ENCODE measurements at places on chromosomes 5 and 9. TPM values are rescaled to one million over a fixed set of nuclear protein-coding genes. Genes with fewer than 3 reads are reported as not detected.
A peak's percentile ranks its signal among the peaks of the same experiment; 100 is the strongest.

Gene DMGDH
- 28.2 TPM for polyA plus RNA-seq

Gene BTNL8
- polyA plus RNA-seq = 0.47 TPM

Gene STKLD1
- 4.3 TPM for polyA plus RNA-seq

Gene GPRIN1
- polyA plus RNA-seq = 2.2 TPM

GRCh38 chr5:4230786-4231641 is 635.4 kb downstream of the IRX1 start:
- peak; percentile 49 for DNase-seq

GRCh38 chr5:34521628-34522290 is 134.4 kb upstream of the RAI14 start:
- DNase-seq = no peak

DNA sequence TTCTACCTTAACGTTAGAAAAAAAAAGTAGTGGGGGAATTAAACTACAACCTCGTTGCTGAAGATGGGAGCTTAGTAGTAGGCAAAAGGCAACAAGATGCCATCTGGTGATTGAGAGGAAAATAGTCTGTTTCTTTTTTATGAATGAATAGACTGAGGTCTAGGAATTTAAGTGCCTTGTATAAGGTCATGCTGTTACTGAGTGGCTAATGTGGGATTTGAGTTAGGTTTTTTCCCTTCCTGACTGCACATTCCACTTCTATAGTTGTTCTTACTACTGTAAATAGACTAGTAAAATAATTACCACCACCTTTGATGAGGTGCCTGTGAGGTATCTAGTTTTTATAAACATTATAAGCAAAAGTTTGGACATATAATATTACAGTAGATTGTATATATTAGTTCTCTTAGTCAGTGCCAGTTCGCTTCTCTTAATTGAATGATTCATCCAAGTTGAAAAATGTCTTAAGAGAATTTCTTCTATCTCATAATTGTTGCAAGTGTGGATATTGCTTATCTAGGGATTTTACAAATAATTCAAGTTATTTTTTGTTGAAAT is 19.1 kb downstream of the FSD1L start:
- no peak for DNase-seq

DNA sequence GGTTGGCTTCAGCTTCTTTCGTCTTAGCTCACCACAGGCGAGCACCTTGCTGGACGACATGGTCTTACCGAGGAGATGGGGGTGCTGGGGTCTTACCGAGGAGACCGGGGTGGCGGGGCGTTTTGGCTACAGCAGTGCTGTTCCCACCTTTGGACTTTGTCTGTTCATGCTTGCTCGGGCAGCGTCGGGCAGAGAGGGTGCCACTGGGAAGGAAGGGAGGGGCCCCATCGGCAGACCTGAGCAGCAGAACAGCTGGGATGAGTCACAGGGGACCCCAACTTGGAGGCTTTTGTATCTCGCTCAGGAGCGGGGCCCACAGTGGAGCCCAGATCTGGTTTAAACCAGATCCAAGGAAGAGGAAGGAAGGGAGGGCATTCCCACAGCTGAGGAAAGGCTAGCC is 106.0 kb upstream of the CACNA1B start:
- DNase-seq = no peak

- no peak for DNase-seq
These were observed 694 bp upstream of the PLAA start for GRCh38 chr9:26947736-26948135.

DNA sequence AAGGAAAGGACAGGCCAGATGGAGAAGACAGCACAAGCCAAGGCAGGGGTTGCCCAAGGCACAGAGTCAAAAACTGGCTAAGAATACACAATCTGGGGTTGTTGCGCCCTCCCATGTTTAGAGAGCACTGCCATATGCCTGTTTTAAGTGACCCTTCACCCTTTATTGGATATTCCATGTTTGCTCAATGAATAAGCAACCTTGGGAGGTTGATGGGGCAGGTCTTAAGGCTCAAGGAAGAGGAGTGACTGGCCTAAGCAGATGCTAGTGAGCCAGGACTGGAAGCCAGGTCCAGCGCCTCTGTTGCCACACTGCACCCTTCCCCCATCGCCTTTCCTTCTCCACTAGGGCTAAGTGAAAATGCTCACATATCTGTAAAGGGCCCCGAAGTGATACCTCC is 6.7 kb downstream of the TXN start:
- DNase-seq = no peak

DNA sequence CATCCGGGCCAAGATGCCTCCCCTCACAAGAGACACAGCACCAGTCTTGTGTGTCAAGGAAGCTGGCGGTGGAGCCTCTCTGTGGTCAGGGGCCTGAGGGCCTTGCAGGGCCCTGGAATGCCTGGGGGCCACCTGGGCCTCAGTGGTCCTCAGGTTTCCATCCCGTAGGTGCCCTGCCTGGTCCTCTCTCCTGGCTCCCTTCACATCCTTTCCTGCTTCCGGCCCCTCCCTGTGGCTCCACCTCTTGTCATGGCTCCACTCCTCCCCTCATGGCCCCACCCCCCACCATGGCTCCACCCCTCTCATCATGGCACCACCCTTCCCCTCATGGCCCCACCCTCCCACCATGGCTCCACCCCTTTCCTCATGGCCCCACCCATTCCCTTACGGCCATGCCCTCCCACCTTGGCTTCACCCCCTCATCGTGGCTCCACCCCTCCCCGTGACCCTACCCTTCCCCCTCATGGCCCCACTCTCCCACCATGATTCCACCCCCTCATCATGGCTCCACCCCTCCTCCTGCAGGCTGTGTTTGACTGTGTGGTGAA is 175.8 kb downstream of the CACNA1B start:
- DNase-seq = no peak

DNA sequence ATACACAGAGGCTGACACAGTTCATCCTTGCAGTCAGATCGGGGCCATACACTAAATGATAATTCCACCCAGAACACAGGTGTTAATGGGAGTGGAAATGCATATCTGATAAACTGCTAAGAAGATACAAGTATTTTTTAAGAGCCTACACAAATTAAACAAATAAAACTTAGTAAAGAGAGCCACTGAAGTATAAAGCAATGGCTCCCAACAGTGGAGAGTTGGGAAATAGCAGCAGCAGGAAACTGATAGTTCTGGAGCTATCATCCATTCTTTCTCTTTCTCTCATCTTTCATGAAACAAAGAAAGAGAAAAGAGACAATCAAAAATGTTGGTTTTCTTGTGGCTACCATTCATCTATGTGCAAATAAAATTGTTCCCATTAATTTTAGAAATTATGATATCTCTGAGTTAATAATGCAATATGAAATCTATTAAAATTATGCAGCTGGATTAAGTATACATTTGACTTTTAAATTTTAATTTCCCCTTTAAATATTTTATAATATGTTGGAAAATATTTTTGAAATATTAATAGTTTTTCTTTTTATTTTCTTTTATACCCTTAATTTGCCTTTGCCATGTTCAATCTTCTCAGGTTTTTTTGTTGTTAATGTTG is 120.8 kb downstream of the EMB start:
- no peak for DNase-seq

GRCh38 chr5:84437673-84438315 is 53.1 kb upstream of the EDIL3 start:
- DNase-seq = no peak

DNA sequence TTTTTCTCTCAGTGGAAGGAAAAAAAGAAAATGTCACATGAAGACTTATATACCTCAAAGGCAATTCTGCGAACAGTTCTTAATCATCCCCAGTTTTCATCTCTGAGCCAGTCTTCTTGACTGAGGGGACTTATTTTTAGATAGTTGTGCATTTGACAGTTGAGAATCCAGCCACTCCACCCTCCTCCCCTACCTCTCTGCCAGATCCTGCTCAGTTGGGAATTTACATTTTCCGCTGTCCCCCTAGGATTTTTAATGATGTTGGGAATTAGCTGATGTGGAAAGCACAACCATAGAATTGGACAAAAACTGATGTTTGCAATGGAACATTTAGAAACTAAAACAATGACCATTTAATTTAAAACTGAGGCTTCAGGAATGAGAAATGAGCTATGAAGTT is 194.3 kb upstream of the PIK3R1 start:
- no peak for DNase-seq

DNA sequence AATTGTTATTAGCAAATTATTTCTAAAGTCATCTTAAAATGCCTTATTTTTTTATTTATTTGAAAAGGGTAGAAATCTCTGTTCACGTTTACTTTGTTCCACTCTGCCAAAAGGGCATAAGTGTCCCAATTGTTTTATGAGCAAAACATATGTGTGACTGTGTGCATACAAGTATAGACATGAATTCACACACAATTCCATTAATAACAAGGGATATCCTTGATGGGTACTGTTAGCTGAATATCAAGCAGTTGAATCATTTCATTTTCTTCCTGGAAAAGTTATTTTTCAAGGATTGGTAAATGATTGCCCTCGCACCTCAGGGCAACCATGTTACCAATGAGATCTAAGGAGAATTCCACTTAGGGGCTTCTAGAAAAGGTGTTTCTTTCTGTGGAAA is 92.1 kb upstream of the TAF11L2 start:
- no peak for DNase-seq

DNA sequence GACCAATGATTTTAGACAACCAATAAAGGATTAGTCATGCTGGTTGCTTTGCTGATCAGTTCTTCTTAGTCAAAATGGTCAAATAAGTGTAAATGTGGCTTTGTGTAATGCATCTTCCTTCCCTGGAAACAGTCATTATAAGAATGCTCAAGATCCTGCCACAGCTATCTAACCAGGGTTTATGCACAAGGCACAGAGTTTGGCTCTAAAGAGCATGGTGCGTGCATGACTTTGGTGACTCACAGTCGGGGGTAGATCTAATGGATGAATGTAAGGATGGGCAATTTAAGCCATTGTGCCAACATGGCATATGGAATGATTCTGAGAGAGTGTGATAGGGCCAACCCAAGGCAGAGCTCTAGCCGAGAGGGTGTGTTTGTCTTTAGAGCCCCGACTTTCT is 6.5 kb downstream of the LIX1 start:
- no peak for DNase-seq

DNA sequence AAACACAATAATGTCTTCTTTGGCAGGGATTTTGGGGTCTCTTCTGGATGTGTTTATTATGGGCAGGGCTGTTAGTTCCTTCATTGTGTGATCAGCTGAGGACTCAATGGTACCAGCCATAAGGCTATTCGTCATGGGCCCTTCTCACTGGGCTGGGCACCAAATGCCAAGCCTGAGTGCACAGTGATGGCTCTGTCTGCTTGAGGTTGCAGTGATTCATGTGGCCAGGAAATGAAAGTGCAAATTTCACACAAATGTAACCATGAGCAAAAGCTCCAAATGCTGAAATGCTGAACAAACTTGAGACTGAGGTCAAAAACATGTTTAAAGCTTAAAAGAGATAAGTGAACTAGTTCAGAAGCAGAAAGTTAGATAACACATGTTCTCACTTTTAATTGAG is 191.0 kb downstream of the TARS1 start:
- DNase-seq = no peak

GRCh38 chr9:13567833-13568232 is 288.3 kb upstream of the MPDZ start:
- DNase-seq = no peak

DNA sequence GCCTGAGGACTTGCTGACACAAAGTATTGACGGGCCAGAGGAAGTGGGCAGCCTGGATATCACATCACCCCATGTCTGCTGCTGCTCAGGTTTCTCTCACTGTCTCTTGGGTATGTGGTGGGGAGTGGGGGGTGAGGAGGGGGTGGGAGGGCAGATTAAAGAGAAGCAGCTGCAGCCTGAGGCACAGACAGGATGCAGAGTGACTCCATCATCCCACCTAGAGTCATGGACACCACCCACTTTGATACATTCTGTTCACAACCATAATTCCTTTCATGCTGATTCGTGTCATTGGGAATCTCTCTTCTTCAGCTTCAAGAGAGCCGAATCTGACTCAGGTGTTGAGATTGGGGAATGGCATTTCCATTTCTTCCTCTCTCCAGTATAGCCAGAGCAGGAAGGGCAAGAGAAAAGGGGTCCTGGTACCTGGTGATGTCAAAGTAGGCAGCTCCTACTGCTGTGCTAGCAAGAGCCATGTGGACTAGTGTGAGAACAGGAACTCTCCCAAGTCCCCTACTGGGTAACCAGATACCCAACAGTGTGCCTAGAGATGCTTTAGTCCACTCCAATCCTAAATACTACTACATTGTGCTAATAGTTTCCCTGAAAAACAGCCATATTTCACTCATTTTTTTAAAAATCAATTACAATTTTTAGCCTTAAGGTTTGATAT is 22.4 kb downstream of the GRAMD2B start:
- no peak for DNase-seq

GRCh38 chr5:62206150-62206829 is 99.7 kb upstream of the KIF2A start:
- DNase-seq = no peak

DNA sequence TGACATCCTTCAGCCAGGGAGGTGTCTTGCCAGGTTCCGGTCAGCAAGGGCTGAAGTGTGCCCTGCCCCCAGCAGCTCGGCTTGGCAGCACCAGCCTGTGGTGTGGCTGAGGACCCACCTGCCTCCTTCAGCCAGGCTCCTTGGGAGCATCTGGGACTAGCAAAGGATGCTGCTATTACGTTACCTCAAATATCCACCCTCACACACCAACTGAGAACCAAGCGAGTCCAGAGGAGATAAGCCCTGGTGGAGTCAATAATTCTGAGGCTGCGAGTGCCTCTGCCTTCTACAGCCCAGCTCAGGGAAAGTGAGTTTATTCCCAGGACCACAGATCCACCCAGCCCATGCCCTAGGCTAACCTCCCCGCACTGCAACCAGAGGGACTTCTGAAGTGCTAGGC is 57.1 kb upstream of the FSTL4 start:
- DNase-seq = no peak

- DNase-seq = no peak
These were observed 470.2 kb upstream of the CHD1 start for GRCh38 chr5:99398976-99399375.

- no peak for DNase-seq
These were observed 277.7 kb upstream of the PTGER4 start for GRCh38 chr5:40402007-40402364.

DNA sequence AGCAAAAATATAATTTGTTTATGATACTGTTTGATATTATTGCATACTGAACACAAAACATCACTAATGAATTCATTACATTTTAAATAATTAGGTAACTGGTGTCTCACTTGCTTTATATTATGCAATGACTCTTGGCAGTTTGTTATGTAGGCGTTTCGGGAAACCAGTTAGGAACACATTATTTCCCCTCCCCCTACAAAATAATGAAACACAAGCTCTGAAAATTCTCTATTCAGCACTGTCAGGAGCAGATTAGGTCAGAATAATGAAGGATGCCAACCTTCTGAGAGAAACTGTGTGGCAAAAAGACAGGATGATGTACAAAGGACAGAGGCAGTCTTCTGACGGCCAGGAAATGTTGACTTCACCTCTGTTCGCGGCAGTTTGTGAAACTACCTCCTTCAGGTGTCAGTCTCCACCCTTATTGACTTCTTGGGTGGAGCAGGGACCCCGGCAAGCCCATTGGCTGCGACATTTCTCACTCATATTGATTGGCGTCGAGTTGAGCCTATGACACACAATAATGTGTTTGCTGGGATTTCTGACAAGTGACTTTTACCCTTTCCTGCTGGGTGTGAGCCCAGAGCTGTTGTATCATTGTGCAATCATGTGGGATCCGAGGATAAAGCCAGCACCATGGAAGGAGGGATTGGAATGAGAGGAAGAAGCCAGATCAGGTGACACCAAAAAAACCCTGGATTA is 33.9 kb downstream of the SH3PXD2B start:
- DNase-seq = no peak

- no peak for DNase-seq
These were observed 18.7 kb upstream of the CLPTM1L start for GRCh38 chr5:1363581-1363980.
